Retinal pigment epithelial cell (primary cell): ENCODE measurements at places on chromosomes 1 and 21.

DNA sequence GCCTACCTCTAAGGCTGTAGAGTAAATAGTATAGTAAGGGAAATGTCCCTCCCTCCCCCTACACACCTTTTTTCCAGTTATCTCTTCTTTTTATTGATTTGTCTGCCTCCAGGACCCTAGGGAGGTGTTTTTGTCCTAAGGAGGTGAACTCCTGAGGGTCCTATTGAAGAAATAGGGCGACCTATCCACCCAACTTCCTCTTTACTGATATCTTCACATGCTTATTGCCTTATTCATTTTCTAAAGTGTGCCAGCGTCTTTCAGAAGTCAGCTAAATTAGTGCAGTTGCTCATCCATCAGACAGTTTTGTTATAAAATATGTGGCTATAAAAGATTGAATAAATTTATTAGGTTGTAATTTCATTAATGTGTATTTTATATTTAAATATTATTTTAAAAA lies 5.9 kb downstream of the BACH1 start:
- DNase-seq = no peak

DNA sequence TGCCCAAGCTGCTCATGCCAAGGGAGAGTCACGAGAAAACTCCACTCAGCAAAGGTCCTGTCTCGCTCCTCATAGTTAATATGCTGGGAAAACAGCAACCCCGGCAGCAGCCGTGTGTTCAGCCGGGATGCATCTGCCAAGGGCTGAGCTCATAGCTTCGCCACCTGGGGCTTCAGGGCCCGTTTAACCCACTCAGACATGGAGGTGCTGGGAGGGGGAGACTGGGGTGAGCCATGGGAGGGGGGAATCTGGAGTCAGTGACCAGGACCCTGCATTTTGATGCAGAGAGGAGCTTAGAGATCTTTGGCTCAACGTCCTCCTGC lies 283.4 kb downstream of the PTPRU start:
- no peak for DNase-seq

DNA sequence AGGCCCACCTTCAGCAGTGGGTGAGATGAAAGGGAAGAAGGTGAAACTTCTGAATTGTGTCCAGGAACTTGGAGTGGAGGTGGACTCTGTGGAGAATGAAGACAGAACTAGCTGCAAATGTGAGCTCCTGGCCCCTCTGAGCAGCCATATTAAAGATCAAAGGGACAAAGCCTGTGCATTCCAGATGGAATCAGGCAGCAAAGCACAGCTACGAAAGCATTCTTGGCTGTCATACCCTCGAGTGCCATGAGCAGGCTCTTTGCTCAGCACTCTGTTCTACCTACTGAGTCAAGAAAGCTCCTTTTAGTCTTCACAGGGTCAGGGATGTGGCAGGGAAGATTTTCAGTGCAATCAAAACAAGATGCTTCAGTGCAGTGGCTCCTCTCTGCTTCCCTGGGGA lies 86.3 kb upstream of the TSPAN2 start:
- DNase-seq = no peak

- DNase-seq = no peak
These were observed 78.4 kb upstream of the S1PR1 start for GRCh38 chr1:101158424-101158823.

- no peak for DNase-seq
These were observed 21.2 kb upstream of the SYCP1 start for GRCh38 chr1:114833421-114833820.

DNA sequence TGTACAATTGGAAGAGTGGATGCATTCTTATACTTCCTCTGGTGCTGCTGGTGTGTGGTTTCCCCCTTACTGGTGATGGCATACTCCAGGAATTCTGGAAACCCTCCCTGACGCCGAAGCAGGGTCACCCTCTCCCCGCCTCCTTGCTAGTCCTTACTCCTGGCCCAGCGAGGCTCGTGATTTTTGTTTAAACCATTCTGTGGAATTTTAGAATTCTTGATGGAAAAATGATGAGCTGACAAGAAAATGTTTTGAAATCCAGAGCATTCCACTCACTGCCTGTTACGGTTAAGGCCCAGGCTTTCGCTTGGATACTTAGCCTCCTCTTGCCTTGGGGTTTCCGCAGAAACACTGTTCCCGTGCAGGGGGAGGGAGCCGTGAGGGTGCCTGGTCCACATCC lies 41.1 kb downstream of the IL6R start:
- DNase-seq = peak; percentile 86

DNA sequence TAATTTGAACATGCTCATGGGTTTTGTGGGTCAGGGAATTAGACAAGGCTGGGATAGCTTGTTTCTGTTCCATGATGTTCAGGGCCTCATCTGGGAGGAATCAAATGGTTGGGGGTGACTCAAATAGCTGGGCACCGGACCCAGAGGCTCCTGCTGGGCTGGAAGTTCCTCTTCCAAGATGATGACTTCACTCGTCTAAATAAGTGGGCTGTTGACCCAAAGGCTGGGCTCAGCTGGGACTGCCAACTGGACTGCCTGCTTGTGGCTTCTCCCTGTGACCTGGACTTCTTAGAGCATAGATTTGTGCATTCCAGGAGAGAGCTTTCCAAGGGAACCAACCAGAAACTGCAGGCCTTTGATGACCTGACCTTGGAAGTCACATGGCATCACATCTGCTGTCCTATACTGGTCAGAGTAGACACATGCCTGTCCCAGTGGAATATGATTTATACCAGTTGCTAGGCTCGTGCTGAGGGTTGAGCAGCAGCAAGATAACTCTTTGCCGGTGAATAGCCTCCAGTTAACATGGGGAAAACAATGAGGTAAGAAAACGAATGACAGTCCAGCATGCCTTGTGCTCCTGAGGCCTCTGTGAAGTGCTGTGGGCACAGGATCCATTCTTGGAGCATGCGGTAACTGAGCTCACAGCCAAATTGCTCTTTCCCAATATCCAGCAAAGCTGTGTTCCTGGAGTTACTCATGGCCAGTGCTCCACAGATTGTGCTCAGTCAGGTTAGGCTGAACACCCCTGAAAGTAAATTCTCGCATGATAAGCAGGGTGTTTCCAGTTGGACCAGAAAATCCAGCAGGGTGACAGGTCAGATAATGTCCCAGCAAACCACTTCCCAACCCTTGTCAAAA lies 272.9 kb upstream of the TMEM51 start:
- DNase-seq = no peak

DNA sequence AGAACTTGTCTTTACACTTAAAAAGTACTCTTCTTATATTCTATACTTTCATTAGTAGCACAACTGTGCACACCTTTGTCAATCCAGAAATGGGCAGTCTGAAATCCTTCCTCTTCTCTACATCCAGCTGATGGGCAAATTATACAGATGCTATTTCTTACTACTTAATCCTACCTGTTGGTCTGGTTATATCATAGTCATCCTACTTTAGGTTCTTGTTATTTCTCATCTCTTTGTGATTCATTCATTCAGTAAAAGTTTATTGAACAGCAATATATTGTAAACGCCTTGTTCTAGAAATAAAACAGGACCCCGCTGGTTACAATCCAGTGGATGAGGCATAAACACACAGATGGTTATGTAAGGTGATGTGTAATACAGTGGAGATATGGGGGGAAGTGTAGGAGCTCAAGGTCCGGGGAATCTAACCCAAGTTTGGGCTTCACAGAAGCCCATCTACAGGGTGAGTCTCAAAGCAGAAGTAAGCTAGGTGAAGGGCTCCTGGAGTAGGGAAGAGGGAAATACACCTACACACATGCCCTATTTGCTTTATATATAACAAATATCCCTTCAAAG lies 11.8 kb upstream of the FUBP1 start:
- DNase-seq = no peak

DNA sequence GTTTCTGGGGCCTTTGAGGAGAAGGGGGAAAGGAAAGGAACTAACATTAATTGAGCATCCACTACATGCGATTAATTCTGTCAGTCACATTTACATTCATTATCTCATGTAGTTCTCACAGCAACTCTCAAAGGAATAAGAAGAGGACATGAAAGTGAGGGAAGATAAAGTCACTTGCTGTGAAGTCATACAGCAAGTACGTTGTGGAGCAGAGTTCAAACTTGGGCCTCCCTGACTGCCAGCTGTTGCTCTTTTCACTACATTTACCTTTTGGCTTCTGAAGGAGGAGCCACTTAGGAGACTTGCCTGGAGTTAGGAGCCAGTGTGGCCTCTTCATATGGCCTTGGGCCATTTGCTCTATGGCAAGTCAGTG lies 6.2 kb downstream of the ZNF691 start:
- no peak for DNase-seq

- DNase-seq = no peak
These were observed 72.5 kb downstream of the SYDE2 start for GRCh38 chr1:85128316-85128715.

- DNase-seq = no peak
These were observed 80.8 kb upstream of the RAB4A start for GRCh38 chr1:229190057-229190575.

GRCh38 chr1:112714313-112715263 lies 544 bp downstream of the PPM1J start:
- no peak for DNase-seq

DNA sequence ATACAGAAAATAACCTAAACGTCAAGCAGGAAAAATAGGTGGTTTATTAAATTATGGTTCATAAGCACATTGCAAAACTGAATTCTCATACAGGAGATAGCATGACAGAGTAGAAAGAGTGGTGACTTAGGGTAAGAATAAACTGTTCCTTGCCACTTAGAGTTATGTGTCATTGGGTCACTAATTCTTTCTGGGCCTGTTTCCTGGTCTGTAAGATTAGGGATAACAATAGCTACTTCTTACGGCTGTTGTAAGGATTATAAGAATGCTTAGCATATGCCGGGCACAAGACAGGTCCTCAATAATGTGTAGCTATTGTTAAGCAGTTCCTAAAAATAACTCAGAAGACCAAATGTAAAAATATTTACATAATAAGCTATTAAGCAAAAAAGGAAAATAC lies 24.2 kb downstream of the SNRNP40 start:
- no peak for DNase-seq

DNA sequence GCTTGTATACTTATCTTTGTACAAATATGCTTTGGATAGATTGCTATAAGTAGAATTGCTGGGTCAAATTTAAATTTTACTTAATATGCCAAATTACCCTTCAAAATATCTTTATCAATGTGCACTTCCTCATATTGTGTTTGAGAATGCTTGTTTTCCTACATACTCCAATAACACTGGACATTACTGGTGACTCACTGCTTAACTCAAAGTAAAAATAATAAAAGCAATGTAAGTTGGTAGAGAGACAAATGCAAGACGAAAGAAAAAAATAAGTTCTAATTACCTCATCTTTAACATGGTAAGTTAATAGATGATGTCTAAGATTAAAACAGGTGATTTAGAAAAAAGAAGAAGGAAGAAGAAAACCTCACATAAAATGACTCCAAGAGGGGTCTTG lies 7.9 kb upstream of the SH3GLB1 start:
- no peak for DNase-seq

DNA sequence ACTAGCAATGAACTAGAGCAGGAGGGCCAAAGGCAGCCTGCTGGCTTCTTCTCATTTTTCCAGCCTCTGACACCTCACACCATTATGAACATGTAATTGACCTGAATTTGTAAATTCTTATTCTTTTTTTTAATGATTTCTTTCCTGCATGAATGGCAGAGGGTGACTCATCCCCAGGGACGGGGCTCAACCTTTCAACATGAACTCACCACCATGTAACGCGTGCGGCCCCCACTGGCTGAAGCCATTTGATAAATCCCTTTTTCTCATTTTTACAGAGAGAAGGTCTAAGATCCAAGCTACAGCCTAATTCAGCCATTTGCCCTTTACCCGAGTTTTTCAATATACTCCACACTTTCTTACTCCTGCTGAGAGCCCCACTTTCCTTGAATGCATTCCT lies 9.3 kb upstream of the ETS2 start:
- DNase-seq = peak; percentile 65

DNA sequence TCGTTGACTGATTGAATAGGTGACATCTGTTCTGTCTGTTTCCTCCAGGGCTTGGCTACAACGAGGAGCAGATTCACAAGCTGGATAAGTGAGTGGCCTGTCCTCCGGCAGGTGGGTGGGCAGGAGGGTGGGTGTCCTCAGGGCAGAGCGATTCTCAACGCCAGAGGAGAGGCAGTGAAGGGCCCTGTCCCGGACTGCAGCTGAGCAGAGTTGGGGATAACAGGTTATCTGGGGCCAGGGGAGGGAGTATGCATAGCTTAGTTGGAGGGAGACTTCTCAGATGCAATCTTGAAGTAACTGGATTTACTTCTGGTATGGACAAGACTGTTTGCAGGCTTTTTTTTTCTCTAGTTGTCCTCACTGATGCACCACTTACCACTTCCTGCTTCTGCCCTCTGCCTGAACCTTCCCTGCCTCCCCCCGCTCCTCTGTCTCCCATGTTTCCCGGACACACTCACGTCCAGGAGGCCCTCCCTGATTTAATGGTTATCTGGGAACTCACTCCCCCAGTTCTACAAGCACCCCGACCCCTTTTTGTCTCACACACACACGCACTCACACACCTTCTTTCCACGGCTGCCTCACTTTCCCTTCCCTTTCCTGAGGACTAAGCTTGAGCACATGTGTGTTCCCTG lies 16.4 kb upstream of the RASSF5 start:
- no peak for DNase-seq

- DNase-seq = no peak
These were observed 15.9 kb upstream of the SLC19A1 start for GRCh38 chr21:45558044-45558721.

DNA sequence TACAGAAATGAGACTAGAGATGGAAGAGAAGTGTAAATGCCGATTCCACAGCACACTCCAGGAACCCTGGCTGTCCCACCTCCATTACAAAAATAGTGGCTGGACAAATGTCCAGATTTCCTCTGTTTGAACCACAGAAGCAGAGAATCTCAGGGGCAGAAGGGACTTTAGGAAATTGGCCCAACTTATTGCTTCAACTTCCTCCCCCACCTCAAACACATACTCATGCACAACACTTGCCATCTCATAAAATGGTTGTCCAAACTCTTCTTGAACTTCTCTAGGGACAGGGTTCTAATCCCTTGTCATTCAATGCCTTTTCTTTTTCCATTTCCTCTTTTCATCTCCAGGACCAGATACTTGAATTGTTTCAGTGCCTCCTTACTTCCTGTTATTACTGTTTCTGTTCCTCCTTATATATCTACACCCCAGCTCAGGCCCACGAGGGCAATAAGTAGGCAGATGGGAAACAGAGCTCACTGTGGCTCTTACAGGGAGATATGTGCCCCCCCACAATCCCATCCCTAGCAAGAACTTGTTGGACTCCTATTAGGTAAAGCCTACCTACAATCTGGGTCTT lies 8.5 kb upstream of the B4GALT3 start:
- DNase-seq = no peak

DNA sequence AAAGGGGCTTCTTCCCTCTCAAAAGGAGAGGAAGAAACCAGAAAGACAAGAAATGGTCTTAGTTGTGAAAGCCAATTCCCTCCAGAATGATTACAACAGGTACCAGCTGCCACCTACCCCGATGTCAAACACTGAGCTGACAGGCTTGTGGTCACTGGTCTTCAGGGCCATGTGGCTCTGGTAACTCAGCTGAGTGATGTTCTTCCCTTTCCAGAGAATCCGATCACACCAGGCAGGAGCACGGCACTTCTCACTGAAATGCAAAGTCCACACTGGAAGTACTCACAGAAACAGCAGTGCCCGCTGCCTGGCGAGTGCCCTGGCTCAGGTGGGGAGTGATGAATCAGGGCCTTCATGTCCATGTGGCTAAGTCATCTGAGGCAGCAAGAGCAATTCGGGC lies 18.7 kb upstream of the MTF1 start:
- no peak for DNase-seq

- DNase-seq = no peak
These were observed 70.7 kb downstream of the AGPAT3 start for GRCh38 chr21:43935711-43936110.

- DNase-seq = no peak
These were observed 5.9 kb downstream of the PDC start for GRCh38 chr1:186454981-186455380.

- DNase-seq = no peak
These were observed 74.6 kb downstream of the CTH start for GRCh38 chr1:70485624-70486023.
